ENCODE measurements at places on chromosomes 3 and 15.
A peak's percentile ranks its signal among the peaks of the same experiment; 100 is the strongest.

DNA sequence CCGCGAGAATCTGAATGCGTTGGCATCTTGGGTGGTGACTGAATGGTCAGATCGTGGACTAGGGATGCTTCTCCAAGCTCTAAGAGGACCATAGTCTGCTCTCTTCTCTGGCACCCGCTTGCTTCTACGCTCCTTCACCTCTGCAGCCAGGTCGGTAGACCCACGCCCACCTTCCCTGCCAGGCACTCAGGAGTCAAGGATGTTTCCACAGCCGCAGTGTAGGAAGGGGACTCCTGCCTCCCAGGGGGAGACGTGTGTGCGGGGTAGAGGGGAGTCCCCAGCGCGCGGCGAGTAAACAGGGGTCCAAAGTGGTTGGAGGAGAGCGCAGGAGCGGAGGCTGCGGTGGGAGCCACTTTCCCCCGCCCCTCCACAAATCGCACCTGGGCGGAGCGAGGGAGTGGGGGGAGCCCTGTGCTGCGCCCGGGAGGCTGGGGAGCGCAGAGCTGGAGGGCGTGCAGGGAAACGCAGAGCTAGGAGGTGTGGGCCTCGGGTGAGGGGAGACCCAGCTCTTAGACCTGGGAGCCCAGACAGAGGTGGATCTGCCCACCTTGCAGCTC is 1.7 kb downstream of the LRRC3B start:
- peaks cover 37% of the 10 kb centered on the region for H3K27me3 ChIP-seq
- DNase-seq: no peak
- H3K27ac ChIP-seq: no peak overlapping the region
- no peaks in the 10 kb centered on the region for H3K36me3 ChIP-seq
- H3K4me1 ChIP-seq: peaks cover 30% of the 10 kb centered on the region

- H3K27ac ChIP-seq: no peak overlapping the region
- H3K4me1 ChIP-seq: peaks cover 7% of the 10 kb centered on the region
- DNase-seq: no peak
- no peaks in the 10 kb centered on the region for H3K27me3 ChIP-seq
These were observed 17.7 kb upstream of the GSK3B start for GRCh38 chr3:120111898-120112297.

GRCh38 chr3:127342735-127343134 is 54.9 kb upstream of the PRR20G start:
- no peak overlapping the region for H3K27ac ChIP-seq
- no peaks in the 10 kb centered on the region for H3K4me1 ChIP-seq
- H3K4me3 ChIP-seq: no peak overlapping the region
- no peak for DNase-seq

- no peaks in the 10 kb centered on the region for H3K36me3 ChIP-seq
- H3K27me3 ChIP-seq: no peaks in the 10 kb centered on the region
- H3K27ac ChIP-seq: no peak overlapping the region
- H3K4me3 ChIP-seq: no peak overlapping the region
- H3K4me1 ChIP-seq: peaks cover 9% of the 10 kb centered on the region
These were observed 39.1 kb downstream of the MYO1E start for GRCh38 chr15:59333401-59334075.

- no peaks in the 10 kb centered on the region for H3K36me3 ChIP-seq
- H3K4me1 ChIP-seq: peaks cover 9% of the 10 kb centered on the region
- no peak overlapping the region for H3K4me3 ChIP-seq
- H3K27ac ChIP-seq: no peak overlapping the region
These were observed 124.8 kb upstream of the NR2E3 start for GRCh38 chr15:71685420-71685993.

DNA sequence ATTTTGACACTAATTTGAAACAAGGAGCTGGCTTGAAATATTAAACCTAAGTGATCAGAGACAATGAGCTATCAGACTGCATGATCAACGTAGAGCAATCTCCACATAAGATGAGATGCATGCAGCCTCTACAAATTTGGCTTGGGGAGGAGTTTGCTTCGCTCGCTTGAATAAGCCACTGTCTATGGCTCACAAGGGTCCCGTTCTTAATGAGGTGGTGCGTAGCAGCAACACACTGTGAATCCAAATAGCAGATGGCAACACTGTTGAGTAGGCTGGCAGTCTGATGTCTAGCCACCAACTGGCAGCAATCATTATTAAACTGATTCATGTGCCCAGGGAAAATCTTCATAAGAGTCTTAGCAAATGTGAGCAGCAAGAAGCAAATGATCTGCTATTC is 125.4 kb upstream of the CCDC54 start:
- H3K27ac ChIP-seq: no peak overlapping the region
- H3K4me3 ChIP-seq: no peak overlapping the region
- H3K27me3 ChIP-seq: no peaks in the 10 kb centered on the region
- DNase-seq: no peak

- no peaks in the 10 kb centered on the region for H3K4me1 ChIP-seq
- no peak for DNase-seq
- peaks cover 30% of the 10 kb centered on the region for H3K36me3 ChIP-seq
- H3K4me3 ChIP-seq: no peak overlapping the region
These were observed 27.7 kb downstream of the ZDHHC3 start for GRCh38 chr3:44948239-44948638.

GRCh38 chr3:176159796-176160195 is 1037.5 kb downstream of the TBL1XR1 start:
- no peaks in the 10 kb centered on the region for H3K27me3 ChIP-seq
- peak; percentile 2 for DNase-seq
- H3K4me1 ChIP-seq: no peaks in the 10 kb centered on the region
- H3K4me3 ChIP-seq: no peak overlapping the region
- no peak overlapping the region for H3K27ac ChIP-seq

DNA sequence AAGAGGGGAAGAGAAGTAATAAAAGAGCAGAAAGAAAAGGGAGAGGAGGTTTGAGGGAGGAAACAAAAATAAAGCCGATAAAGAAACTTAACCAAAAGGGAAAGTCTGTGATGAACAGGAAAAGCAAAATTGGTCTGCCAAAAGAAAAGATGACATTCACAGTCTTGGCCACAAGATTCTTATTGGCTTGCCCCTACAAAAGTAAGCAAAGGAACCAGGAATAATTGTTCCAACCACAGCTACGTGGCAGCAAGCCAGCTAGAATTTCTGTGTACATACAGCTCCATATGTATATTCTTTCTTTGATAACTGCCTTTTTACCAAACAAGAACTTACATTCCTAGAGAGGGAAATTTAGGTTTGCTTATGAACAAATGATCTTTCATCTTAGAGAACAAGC is 79.6 kb downstream of the MLH1 start:
- H3K4me3 ChIP-seq: no peak overlapping the region
- H3K36me3 ChIP-seq: peaks cover 54% of the 10 kb centered on the region
- peak overlapping the region; percentile 27 for H3K27ac ChIP-seq
- DNase-seq: peak; percentile 91

DNA sequence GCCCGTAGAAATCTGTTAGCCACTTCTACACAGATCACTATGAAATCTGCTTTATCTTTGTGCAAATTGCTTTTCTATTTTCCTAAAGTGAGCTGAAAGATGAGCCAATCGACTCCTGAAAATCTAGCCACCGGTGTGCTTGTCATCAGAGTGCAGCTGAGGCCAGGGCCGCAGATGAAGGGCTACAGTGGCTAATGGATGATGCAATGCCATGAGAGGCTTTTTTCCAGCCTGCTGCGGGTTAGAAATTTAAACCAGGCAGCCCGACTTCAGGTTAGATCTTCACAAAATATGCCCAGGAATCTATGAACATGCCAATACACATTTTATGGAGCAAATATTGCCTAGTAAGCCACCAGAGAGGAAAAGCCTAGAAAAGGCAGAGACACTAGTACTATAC is 948.2 kb upstream of the CFAP20DC start:
- H3K36me3 ChIP-seq: no peaks in the 10 kb centered on the region
- H3K27ac ChIP-seq: no peak overlapping the region
- peak; percentile 19 for DNase-seq

- H3K27ac ChIP-seq: no peak overlapping the region
- H3K36me3 ChIP-seq: no peaks in the 10 kb centered on the region
- H3K27me3 ChIP-seq: no peaks in the 10 kb centered on the region
- no peaks in the 10 kb centered on the region for H3K4me1 ChIP-seq
- no peak overlapping the region for H3K4me3 ChIP-seq
- no peak for DNase-seq
These were observed 857.3 kb downstream of the TUSC7 start for GRCh38 chr3:117566926-117567325.

DNA sequence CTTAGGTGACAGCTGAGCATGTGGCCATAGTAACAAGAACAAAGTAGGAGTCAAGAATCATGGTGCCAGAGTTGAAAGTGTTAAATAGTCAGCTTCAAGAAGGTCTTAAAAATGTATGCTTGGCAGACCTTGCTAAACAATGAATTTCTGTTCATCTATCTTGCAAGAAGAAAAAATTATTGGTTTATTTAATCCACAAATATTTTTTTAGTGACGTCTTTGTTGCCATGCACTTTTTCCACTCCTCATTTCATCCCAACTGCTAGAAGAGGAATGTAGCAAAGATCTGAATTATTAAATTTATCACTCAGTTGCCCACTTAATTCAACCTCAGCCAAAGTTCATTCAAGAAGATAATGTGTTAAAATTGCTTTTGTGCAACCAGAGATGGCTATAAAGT is 3.2 kb upstream of the SLC4A7 start:
- H3K36me3 ChIP-seq: no peaks in the 10 kb centered on the region
- peaks cover 8% of the 10 kb centered on the region for H3K4me1 ChIP-seq
- H3K27me3 ChIP-seq: no peaks in the 10 kb centered on the region
- no peak overlapping the region for H3K4me3 ChIP-seq

DNA sequence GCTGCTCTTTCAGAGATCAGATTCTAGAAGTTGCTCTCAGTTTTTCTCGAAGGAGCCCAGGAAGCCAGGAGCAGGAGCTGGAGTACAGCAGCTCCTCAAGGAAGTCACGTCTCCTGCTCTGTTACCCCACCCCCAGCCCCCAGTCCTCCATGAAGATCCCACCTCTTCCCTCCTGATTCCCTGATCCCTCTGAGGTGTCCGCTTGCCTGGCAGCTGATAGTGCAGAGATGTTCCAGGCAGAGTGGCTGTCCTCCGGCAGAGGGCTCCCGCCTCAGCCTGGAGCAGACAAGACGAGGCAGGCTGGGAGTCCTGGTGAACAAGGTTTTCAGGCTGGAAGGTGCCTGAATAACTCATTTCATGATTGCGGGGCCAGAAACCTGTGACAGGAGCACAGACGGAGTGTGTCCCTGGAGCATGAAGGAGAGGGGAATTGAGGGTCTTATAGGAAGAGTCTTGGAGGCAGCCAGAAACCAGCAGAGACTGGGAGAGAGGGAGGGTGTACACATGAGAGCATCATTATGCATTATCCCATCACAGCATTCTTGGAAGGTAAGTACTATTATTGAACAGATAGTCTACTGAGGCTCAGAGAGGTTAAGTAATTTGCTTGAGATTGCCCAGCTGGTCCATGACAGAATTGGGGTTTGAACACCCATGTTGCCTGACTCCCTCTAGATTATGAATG is 1.2 kb downstream of the HRH1 start:
- peak overlapping the region; percentile 47 for H3K4me3 ChIP-seq
- DNase-seq: peak; percentile 43
- peaks cover 36% of the 10 kb centered on the region for H3K4me1 ChIP-seq

DNA sequence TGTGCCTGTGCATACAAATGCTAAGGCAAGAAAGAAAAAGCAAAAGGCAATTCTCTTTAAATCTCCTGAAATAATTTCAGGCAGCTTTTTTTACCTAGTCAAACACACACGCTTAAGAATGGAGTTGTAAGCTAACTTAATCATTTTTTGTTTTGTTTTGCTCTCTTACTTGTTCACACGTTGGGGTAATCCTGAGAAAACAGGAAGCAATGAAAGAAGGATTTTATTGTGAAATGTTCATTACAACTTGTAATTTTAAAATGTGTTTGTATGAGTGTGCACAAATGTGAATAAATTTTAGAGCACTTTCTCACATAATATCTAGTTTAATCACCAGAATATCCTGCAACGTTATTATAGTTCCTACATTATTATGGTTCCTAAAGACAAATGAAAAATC is 263.8 kb downstream of the LPP start:
- no peaks in the 10 kb centered on the region for H3K27me3 ChIP-seq
- no peak overlapping the region for H3K4me3 ChIP-seq
- H3K4me1 ChIP-seq: peaks cover 6% of the 10 kb centered on the region
- DNase-seq: no peak

DNA sequence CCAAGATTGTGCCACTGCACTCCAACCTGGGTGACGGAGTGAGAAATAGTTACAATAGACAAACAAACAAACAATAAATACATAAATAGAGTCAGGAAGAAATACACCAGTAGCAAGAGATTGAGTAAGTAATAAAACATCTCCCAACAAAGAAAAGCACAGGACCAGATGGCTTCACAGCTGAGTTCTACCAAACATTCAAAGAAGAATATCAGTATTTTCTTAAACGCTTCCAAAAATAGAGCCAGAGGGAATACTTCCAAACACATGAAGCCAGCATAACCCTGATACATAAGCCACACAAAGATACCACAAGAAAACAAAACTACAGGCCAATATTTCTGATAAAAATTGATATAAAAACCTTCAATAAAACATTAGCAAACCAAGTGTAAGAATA is 30.7 kb upstream of the IGSF10 start:
- H3K27ac ChIP-seq: no peak overlapping the region
- no peaks in the 10 kb centered on the region for H3K4me1 ChIP-seq
- no peak overlapping the region for H3K4me3 ChIP-seq
- no peaks in the 10 kb centered on the region for H3K27me3 ChIP-seq
- H3K36me3 ChIP-seq: no peaks in the 10 kb centered on the region

DNA sequence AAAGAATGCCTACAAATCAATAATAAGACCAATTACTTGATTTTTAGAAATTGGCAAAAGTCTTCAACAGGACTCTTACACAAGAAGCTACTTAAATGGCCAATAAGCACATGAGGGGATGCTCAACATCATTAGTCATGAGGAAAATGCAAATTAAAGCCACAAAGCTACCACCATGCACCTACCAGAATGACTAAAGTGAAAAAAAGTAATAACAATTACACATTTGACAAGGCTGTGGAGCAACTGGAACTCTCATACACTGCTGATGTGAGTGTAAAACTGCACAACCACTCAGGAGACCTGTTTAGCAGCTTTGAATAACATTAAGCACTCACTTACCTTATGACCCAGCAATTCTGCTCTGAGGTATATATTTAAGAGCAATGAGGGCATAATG is 68.4 kb downstream of the PPCDC start:
- H3K27ac ChIP-seq: no peak overlapping the region
- no peak overlapping the region for H3K4me3 ChIP-seq
- no peaks in the 10 kb centered on the region for H3K27me3 ChIP-seq

GRCh38 chr3:179760944-179761343 is 108.1 kb downstream of the USP13 start:
- no peaks in the 10 kb centered on the region for H3K4me1 ChIP-seq
- H3K27me3 ChIP-seq: no peaks in the 10 kb centered on the region
- DNase-seq: no peak
- no peak overlapping the region for H3K27ac ChIP-seq

DNA sequence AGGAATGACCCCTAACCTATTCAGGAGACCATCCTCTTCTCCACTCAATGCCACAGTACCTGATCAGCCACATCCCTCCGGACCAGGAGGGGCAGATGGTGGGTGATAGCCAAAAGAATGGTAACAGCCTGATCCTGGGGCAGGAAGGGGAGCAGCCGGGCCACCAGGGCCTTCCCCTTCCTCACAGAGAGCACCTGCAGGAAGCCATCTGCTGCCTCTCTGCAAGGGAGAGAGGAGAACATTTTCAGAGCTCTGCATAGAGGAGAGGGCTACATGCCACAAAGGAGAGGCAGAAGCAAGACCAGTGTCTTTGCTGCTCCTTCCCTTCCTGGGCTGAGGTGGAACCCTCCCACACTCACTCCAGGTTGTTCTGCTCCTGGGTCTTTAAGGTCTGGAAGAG is 5.5 kb upstream of the SPG11 start:
- no peak overlapping the region for H3K4me3 ChIP-seq
- no peaks in the 10 kb centered on the region for H3K27me3 ChIP-seq
- no peak overlapping the region for H3K27ac ChIP-seq
- H3K36me3 ChIP-seq: no peaks in the 10 kb centered on the region
- peaks cover 2% of the 10 kb centered on the region for H3K4me1 ChIP-seq

- no peak for DNase-seq
- peaks cover 40% of the 10 kb centered on the region for H3K4me1 ChIP-seq
- peak overlapping the region; percentile 56 for H3K27ac ChIP-seq
- H3K36me3 ChIP-seq: no peaks in the 10 kb centered on the region
- H3K27me3 ChIP-seq: no peaks in the 10 kb centered on the region
These were observed 278.6 kb upstream of the TLE3 start for GRCh38 chr15:70376031-70376928.

All from stomach (tissue), 19 donors.